Activated CD4-positive, CD25-positive, alpha-beta regulatory T cell treated with anti-CD3 and anti-CD28 coated beads, Interleukin-2, amount 50 U/mL, for 16 hours (primary cell): ENCODE measurements at places on chromosomes 4 and X.

DNA sequence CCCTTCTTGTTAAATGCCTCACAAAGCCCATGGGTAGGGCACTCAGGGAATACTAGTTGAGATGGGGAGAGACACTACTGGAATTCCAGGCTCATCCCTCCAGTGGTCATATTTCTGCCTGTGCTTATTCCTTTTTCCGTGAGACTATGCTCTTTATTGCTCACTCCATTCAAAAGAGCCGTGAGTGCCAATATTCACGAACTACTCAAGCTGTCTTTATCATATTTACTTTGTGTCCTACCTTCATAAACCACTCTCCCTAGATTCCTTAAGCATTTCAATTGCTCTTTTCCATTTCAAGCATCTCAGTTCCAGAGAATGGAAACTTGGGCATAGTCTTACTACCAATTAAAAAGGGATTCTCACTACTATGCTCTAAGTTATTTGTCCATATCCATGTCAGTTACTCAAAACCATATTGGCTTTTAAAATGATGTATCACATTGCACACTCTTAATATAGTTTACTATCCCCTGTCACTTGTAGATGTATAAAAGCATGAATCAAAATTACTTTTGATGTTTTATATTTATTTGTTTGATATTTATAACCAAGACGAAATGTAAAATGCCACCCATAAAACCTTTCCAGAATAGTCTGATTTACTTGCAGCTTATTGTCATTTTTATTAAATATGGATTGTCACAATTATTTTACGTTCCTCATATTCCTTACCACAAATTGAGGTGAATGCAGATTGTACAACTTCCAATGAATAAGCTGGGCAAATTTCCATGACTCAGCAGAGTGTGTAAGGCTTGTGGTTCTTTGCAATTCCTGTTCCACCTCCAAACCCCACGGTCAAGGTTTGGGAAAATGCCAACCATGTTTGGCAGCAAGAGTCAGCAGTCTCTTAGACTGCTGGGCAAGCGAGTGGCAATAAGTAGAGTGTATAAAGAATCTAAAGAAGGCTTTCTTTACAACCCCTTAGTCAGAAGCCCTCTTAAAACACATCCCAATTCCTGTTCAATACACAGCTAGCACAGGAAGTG, 24.4 kb downstream of the ENOX2 start:
- DNase-seq: no peak

DNA sequence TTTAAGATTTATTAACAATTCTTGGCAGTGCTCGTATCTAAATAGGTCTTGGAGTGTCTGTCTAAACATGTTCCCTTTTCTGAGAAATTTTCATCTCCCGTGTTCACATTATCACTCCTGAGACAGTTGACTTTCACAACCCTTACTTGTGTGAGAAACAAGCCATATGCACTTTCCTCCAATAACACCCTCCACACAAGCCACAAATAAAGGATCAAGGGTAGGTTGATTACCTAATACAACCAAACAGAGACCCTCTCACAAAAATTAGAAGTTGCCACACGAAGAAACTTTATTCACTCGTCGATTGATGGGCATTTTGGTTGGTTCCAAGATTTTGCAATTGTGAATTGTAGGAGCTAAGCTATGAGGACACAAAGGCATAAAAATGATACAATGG, 763.9 kb downstream of the TRAM1L1 start:
- no peak for DNase-seq

DNA sequence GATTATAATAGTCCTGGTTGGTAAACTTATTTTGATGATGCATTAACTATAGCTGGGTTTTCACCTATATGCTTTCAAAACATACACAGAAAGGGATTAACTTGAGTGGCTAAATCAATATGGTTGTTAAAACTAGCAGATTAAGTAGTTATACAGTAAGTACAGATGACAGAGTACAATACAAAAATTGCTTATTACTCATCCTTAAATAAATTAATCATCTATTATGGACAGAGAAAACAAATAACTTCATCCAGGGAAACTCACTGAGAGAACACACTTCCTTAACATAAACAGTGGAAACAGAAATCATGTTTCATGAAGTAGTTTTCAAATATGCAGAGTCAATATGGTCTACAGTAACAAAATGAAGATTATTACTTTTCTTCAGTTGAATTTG, 133.4 kb downstream of the AREG start:
- DNase-seq: no peak

- DNase-seq: no peak
Measured at GRCh38 chr4:41746025-41746439, 2.5 kb downstream of the PHOX2B start.

DNA sequence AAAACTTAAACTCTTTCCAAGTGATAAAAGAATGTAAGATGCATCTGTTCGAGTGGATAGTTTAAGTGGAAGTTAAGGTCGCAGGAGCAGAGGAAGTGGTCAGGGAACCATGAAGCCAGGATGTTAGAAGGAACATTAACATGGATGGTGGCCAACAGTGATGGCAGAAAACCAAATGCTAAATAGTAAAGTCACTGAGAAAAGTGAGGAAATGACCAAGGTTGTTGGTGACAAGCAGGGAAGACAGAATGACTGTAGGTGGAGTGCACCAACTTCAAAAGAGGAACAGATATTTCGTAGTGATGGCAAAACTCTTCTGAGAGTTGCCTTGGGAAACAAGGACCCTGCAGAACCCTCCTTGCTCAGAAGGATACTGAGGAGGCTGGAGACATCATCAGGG, 226.2 kb downstream of the PALLD start:
- no peak for DNase-seq

GRCh38 chrX:98067611-98068010, 1183.9 kb downstream of the RPA4 start:
- no peak for DNase-seq
